ENCODE measurements at places on chromosomes 7 and 10.

DNA sequence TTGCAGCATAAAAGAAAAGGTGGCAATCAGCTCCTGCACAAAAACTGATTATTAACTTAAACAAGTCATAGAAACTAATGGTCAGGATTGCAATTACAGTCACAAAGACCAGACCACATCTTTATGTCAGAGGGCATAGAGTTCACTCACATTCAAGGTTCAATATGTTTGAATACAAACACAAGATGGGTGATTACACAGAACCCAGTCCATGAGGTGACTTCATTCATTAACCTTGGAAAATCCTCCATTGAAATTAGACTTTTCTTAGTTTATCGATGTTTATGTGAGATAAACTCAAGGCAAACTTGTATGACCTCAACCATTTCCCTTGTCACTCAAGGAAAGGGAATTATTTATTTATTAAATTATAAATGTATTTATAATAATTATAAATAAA lies 388.6 kb upstream of the LRRTM3 start:
- DNase-seq = no peak

DNA sequence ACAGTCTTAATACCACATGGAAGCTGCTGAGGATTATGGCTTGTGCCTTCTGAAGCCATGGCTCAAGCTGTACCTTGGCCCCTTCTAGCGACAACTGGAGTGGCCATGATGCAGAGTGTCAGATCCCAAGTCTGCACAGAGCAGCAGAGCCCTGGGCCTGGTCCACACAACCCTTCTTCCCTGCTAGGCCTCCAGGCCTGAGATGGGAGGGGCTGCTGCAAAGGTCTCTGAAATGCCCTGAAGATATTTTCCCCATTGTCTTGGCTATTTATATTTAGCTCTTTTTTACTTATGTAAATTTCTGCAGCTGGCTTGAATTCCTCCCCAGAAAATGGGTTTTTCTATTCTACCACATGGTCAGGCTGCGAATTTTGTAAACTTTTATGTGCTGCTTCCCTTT lies 804.6 kb upstream of the ZWINT start:
- DNase-seq = no peak

DNA sequence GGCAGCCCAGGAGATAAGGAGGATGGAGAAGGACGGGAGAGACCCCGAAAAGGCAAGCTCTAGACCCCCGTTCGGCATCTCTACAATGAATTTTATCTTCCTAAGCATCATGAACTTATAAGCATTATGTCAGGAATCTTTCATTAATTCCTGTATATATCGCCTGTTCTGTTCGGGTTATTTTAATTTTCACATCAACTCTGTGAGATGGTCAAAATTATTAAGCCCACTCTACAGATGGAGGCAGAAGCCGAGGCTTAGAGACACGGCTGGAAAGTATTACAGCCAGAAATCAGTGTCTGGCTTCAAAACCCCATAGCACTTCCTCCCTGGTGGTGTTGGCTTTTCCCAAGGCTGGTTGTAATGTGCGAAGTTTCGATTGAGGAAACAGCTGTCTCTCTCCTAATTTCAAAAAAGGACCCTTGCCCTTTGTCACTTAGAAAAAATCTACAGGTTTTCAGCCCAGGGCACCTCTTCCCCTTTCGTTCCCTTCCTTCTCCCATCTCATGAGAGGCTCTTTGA lies 1.5 kb upstream of the GRM8 start:
- no peak for DNase-seq

DNA sequence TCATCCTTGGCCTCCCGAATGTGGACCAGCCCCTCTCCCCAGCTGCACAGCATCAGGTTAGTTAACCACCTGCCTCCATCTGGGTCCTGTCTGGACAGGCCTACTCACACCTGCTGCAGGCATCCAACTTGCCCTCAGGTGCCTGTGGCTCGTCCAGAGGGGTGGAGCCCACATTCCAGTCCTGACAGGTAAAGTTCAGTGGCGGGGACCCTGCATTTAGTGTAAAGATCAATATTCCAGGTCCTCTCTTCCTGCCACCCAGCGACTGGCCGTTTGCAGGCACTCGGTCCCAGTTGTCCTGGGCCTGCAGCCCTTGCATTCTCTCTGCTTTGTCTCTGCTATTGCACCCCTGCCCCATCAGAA lies 15.0 kb downstream of the HTRA1 start:
- DNase-seq = no peak

DNA sequence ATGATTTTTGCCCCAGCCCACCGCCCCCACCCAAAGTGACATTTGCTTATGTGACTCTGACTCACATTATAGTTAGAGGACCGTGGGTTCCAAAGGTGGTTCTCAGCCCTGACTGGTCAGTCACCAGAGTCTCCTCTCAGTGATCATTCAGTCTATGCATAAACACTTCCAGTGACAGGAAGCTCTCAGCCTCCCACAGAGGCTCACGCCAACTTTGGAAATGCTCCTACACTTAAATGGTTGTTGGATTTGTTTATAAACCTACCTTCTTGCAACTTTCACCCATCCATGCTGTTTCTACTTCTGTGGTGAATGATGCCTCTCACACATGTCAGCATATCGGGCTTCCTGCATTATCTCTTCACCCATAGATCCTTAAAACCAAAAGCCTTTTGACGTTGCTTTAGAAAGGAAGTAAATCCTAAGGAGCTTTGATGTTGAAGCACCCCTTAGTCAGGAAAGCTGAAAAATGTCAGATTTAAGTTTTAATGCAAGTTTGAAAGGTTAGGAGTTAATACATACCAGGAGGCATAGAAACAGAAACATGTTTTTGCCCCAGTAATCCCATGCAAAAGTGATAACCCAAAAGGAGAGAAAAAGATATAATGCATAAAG lies 46.5 kb upstream of the FGL2 start:
- no peak for DNase-seq

GRCh38 chr7:50866343-50867033 lies 83.8 kb upstream of the GRB10 start:
- no peak for DNase-seq

GRCh38 chr7:128335730-128336129 lies 8.0 kb downstream of the RBM28 start:
- no peak for DNase-seq
